ENCODE measurements at places on chromosomes 1 and 21. TPM values are rescaled to one million over a fixed set of nuclear protein-coding genes. Genes with fewer than 3 reads are reported as not detected.

The SELP gene
- 0.31 TPM for total RNA-seq

The FCGR3A gene
- total RNA-seq = not detected

- H3K27me3 ChIP-seq = peaks cover 4% of the 10 kb centered on the region
- DNase-seq = no peak
- H3K4me1 ChIP-seq = no peaks in the 10 kb centered on the region
- no peaks in the 10 kb centered on the region for H3K36me3 ChIP-seq
Measured at GRCh38 chr1:57324388-57324787, 99.5 kb downstream of the DAB1 start.

DNA sequence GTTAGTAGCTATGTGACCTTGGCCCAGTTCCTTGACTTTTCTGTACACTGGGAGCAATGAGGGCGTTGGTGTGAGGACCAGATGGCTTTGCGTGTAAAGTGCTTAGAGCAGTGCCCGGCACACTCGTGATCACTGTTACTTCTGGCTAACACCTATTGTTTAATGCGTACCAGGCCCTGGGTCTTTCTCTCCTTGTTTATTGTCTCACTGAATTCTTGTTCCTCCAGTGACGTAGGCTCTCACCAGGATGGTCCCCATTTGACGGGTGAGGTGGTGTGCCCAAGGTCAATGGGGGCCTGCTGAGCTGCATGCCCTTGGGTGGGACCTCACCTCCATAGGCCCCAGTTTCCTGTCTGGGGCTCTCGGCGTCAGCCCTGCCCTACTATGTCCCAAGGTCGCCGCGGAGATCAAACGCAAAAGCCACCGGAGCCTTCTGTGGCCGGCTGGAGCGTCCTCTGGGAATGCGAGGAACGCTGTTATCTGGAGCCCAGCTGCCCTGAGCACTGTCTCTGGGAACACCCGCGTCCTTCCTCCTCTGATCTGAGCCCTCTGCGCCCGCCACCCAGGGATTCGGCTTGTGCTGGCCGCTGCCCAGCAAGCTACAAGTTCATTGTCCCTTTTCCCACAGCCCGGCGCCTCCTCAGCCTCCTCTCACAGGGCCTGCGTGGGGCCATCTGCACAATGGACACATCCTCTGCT, 28.9 kb downstream of the ALPL start:
- peaks cover 12% of the 10 kb centered on the region for H3K4me1 ChIP-seq
- no peaks in the 10 kb centered on the region for H3K36me3 ChIP-seq
- no peak overlapping the region for H3K4me3 ChIP-seq
- peaks cover 12% of the 10 kb centered on the region for H3K27me3 ChIP-seq

- H3K27ac ChIP-seq = peak overlapping the region; percentile 77
- H3K4me3 ChIP-seq = no peak overlapping the region
- peaks cover 18% of the 10 kb centered on the region for H3K4me1 ChIP-seq
- no peak for DNase-seq
Measured at GRCh38 chr1:198849093-198849492, 210.3 kb downstream of the PTPRC start.

DNA sequence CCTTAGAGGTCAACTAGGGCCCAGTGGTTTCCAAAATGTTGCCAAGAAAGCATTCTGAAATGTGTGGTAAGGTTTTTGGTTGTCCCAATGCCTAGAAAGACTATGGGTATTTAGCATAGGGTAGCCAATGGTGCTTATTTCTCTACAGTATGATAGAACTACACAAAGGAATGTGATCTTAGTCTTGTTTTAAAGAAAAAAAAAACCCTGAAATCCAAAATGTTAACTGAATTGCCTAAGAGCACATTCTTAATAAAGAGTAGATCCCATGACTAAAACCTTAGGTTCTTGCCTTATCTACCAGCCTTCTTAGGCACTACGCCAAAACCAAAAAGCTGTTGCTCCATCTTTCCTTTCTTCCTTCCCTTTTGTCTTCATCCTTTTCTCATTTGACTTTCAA, 428.2 kb downstream of the MRPL39 start:
- no peaks in the 10 kb centered on the region for H3K27me3 ChIP-seq
- no peaks in the 10 kb centered on the region for H3K4me1 ChIP-seq
